HCEC 1CT (cell line): ENCODE measurements at places on chromosomes 5 and 9.

DNA sequence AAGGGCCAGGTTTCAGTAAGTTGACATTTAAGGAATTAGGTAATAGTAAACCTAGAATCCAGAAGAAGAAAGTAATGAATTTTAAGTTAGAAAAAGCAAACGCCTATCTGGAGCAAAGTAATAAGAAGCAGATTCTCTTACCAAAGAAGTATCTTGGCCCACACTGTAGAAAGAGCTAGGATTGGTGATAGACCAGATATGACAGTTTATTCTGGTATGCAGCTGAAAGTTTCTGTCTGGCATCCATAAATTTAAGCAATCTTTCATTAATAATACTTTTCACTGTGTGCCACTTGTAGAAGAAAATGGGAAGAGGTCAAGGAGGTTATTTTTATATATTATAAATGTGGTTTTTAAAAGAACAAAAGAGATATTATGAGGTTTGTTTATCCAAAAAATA, 3.0 kb downstream of the RECK start:
- peak; percentile 66 for DNase-seq

- no peak for DNase-seq
Observed at GRCh38 chr5:94976853-94977252, 308.0 kb downstream of the MCTP1 start.

DNA sequence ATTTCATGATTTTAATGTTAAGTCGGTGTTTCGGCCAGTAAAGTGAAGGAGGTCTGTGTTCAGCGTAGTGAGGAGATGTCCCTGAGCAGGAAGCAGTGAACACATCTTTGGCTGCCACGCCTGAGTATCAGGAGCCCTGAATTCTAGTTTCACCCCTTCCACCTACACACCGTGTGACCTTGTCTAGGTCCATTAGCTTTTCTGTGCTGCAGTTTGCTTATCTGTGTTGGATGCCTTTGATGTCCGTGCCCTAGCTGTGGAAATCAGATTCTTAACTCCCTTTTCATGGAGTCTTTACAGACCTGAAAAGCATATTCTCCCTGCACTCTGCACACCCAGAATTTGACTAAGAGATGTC, 601 bp downstream of the FBXO38 start:
- no peak for DNase-seq

GRCh38 chr5:143470120-143470519, 66.6 kb upstream of the NR3C1 start:
- DNase-seq: no peak

DNA sequence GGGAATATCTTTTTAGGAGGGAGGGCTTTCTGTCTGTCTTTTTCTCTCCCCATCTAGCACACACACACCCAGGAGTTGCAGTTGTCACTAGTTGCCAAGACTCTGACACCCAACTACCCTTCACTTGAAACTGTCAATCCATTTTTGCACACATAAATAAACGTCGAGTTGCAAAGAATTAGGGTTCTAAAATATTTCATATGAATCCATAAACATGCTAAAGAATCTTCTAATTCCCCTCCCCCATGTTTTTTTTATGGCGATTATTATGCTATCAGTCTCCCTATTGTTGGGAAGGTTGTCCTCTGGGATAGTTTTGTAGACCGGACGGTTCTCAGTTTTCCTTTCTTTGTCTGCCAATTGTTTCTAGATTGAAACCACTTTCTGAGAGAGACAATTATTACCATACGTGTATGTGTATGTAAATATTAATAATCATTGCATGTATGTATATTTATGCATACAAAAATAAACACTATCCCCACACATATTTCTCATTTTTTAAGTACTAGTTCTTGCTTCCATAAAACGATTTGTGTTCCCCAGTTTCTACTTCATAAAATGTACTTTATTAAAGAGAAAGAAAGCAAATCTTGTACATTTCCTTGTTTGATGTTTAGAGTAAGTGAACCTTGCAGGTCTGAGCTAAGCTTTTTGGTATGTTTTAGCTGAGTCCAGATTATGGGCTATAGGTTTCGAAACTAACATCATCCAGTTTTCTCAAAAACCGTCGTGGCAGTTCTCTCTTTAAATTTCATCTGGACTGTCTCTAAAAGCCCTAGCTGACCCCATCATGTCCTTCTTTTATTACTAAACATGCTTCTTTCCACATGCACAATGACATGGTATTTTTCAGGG, 165.0 kb upstream of the MPDZ start:
- no peak for DNase-seq

GRCh38 chr9:76438841-76439588, 20.0 kb upstream of the GCNT1 start:
- DNase-seq: no peak

DNA sequence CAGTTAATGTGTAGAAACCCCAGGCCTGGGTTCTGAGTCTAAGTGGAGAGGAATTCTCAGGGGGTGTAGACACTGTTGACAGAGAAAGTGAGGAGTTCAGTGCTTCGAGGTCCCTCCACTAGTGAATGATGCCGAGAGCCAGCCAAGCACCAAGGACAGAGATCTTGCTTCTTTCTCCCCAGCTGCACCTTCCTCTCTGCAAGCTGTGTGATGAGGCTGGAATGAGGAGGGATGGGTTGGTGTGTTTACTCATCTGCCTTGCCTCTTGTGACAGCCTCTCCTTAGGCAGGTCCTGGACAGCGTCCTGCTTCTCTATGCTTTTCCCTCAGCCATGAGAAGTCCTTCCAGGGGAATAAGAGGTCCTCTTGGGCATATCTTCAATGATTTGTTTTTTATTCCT, 35.3 kb downstream of the HNRNPH1 start:
- no peak for DNase-seq
